ENCODE measurements at places on chromosomes 5 and 9.

- no peak for DNase-seq
Observed at GRCh38 chr5:111016801-111017200, 54.7 kb upstream of the TSLP start.

GRCh38 chr5:154483654-154484392, 5.8 kb upstream of the HAND1 start:
- DNase-seq: no peak

DNA sequence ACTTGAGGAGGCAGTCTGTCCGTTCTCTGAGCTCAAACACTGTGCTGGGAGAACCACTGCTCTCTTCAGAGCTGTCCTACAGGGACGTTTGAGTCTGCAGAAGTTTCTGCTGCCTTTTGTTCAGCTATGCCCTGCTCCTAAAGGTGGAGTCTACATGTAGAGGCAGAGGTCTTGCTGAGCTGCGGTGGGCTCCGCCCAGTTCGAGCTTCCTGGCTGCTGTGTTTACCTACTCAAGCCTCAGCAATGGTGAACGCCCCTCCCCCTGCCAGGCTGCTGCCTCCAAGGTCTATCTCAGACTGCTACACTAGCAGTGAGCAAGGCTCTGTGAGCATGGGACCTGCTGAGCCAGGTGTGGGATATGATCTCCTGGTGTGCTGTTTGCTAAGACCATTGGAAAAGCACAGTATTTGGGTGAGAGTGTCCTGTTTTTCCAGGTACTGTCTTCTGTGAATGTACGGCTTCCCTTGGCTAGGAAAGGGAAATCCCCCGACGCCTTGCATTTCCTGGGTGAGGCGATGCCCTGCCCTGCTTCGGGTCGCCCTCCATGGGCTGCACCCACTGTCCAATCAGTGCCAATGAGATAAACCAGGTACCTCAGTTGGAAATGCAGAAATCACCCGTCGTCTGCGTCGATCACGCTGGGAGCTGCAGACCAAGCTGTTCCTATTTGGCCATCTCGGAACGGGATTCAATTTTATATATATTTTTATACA, 58.5 kb downstream of the CNTRL start:
- peak; percentile 77 for DNase-seq

DNA sequence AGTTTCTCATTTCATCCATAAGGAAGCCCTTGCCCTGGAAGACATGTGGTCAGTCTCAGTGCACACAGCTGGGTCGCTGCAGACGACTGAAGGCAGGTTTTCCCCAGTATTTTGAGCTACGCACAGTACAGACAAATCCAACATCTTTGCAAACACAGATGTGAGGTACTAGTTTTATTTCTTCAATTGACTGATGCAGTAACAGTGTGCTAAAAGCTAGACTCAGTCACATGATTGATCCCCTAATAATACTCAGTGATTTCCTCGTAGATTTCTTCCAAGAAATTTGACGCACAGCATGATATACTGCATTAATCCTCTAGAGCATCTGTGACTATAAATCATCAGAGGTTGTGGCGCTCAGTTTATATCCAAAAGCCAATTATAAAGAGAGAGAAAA, 346.1 kb downstream of the DIRAS2 start:
- no peak for DNase-seq

DNA sequence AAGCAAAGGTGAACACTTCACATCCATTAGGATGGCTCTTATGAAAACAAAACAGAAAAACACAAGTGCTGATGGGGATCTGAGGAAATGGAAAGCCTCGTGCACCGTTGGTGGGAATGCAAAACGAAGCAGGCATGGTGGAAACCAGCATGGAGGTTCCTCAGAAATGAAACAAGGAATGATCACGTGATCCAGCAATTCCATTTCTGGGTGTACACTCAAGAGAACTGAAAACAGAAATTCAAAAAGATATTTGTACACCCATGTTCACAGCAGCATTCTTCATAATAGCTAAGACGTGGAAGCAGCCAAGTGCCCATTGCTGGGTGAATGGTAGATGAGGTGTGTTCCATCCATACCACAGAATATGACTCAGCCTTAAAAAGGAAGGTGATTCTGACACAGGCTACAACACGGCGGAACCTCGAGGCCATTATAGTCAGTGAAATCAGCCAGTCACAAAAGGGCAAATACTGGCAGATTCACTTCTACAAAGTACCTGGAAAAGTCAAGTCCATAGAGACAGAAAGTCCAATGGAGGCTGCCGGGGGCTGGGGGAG, 87.2 kb upstream of the RAPGEF1 start:
- DNase-seq: no peak

GRCh38 chr9:116953271-116953670, 266.2 kb downstream of the TRIM32 start:
- DNase-seq: no peak

- no peak for DNase-seq
Observed at GRCh38 chr9:83523684-83524083, 14.5 kb downstream of the FRMD3 start.

DNA sequence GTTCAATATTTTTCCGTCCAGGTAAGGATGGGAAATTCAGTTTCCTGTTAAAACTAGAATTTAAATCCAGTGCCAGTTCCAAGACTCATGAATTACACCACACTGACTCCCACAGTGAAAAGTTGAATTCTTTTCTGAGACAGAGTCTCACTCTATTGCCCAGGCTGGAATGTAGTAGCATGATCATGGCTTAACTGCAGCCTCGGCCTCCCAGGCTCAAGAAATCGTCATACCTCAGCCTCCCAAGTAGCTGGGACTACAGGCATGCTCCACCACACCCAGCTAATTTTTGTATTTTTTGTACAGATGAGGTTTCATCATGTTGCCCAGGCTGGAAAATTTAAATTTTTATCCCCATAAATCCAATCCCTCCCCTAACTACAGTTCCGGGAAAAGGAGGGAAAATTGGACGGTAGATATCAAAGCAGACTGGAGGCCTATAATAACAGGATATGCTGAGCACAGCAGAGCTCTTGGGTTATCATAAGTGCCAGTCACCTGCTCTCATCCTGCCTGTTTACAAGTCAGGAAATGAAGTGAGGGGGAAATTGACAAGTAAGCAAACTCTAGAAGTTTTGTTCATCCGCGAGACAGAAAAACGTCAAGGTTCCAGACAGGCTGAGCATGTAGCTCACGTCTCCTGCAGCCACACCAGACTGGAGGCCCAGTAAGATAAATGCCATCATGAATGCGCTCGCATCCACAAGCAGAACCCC, 105.7 kb downstream of the UGCG start:
- DNase-seq: no peak

DNA sequence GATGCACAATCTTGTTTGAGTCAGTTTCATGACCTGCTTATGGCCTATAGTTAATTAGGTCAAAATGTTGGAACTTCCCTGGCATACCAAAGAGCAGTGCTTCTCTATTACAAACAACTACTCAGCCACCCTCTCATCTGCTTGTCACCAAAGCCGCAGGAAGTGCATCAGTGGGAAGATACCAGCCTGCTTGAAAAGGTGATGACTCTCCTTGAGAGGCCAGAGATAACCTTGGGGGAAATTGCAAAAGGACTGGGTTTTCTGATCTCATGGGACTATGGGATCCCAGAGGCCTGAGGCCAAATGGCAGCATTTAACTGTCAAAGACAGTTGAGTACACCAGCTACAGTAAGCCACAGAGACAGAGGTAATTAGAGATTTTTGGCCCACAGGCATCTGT, 69.9 kb downstream of the C9orf57 start:
- no peak for DNase-seq

- peak; percentile 68 for DNase-seq
Observed at GRCh38 chr5:142874540-142874939, 104.4 kb downstream of the ARHGAP26 start.

GRCh38 chr9:76878933-76879332, 27.0 kb downstream of the PRUNE2 start:
- DNase-seq: no peak

DNA sequence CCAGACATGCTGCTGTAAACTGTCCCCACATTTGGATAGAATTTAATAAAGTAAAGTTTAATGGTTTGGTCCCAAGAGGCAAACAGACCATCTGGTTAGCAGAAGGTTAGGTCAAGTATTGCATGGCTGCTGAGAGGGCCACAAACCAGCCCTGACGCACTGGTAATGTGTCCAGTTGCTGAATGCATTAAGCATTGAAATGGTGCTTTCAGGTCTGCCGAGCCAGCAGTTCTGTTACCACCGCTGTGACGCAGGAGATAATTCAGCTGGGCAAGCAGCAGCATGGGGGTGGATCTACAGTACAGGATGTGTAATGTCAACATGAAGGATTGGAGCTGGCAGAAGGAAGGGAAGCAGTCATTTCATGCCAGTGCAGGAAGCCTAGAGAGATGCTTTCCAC, 16.0 kb downstream of the ZNF462 start:
- DNase-seq: peak; percentile 93

GRCh38 chr9:128550226-128550625, 2.2 kb upstream of the SPTAN1 start:
- DNase-seq: no peak

DNA sequence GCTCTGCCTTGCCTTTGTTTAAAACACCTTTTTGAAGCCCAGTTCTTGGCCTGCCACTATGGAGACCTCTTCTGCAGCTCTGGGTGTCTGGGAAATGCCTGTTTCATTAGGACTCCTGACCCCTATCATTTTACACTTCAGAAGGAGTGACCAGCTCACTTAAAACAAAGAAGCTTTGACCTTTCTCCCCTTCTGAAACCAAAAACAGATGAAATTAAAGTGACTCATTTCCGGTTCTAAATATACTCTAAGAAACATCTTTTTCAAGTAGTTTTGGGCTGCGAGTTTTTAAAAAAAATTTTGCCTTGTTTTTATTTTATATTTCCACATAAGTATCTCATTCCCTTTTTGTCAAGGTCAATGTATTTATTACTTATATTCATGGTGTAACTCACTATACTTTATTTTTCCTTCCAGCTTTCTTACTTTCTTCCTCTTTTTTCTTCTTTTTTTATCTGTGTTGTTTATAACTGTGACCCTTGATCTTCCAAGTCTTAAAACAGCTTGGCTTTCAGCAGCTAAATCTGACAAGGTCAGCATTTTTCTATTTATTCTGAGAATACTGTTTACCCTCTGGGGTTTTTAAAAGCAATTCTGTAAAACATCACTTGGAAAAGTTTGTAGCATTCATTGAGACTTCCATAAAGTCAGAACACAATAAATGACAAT, 672.9 kb downstream of the NR2F1-AS1 start:
- DNase-seq: no peak

DNA sequence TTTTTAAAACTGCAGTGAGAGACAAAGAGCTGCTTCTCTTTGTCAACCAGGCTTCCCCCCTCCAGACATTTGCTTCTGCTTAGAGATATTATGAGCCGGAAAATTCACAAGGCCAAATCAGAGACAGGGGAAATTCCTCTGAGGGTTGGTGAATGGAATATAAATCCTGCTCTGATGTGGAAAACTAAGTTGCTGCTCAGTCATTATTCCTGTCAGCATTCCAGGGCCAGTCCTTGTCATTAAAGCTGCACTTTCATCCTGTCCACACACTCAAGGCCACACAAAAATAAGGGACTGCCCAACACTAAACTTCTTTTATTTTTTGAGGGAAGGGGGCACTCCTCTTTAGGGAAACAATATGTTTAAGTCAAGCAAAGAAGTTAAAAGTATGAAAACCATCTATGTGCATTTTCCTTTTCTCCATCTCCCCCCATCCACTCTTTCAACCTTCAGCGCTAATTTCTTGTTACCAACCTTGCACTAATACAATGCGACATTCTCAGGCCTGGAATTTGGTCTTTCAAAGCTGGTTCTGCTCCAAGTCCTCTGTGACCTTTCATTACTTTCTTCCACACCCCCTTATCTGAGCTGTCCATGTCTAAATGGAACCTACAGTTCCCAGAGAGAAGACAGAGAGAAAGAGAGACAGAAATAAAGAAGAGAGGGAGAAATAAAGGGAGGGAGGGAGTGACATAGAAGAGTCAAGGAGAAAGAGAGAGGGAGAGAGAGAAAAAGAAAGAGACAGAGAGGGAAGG, 118.9 kb upstream of the S1PR3 start:
- no peak for DNase-seq

GRCh38 chr5:80988419-80988935, 28.3 kb downstream of the RASGRF2 start:
- no peak for DNase-seq

GRCh38 chr5:64269164-64269563, 103.5 kb downstream of the RNF180 start:
- no peak for DNase-seq

DNA sequence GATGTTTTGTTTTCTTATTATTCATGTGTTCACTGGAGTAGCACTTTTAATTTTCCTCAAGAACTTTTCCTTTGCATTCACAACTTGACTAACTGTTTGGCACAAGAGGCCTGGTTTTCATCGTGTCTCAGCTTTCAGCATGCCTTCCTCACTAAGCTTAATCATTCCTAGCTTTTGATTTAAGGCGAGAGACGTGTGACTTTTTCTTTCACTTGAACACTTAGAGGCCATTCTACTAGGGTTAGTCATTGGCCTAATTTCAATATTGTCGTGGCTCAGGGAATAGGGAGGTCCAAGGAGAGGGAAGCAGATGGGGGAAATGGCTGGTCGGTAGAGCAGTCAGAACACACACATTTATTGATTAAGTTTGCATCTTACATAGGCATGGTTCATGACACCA, 94.0 kb downstream of the ZNF462 start:
- no peak for DNase-seq

- DNase-seq: no peak
Observed at GRCh38 chr5:135376961-135377624, 21.9 kb downstream of the MACROH2A1 start.

- DNase-seq: no peak
Observed at GRCh38 chr5:155750101-155750500, 576.9 kb upstream of the SGCD start.

GRCh38 chr5:16049761-16050160, 129.8 kb downstream of the MARCHF11 start:
- no peak for DNase-seq

DNA sequence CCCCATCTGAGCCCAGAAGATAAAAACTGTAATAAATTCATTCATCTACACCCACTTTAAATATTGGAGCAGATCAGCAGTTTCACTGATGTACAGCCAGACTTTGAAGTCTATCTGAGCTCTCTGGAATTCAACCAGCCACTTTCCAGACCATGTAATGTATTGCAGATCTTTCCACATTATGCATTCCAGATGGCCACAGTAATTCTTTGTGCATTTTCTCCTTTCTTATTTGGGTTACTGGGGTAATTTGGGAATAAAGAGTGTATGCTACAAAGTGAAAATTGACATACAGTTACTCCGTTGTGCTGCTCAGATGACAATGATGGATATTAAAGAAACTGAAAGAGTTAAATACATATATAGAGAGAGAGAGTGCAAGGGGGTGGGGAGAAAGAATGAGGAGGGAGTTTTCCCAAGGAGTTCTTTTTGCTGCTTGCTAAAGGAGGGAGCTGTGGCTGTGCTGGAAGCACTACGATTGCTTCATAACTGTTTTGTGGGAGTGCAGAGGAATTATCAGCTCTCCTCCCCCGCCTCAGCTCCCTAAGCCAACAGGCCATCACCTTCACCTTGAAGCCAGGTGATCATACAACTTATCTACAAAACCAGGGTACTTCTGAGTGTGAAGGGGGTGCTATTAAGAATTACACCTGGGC, 152.8 kb downstream of the GAS1 start:
- DNase-seq: no peak

GRCh38 chr9:134288746-134289145, 37.5 kb upstream of the RXRA start:
- DNase-seq: no peak

Data from SHP77 (cell line).